Fibroblast of pulmonary artery (primary cell): ENCODE measurements at places on chromosomes 11 and 22.
A peak's percentile ranks its signal among the peaks of the same experiment; 100 is the strongest.

GRCh38 chr22:36198536-36198935, 3.1 kb downstream of the APOL4 start:
- no peak for DNase-seq

DNA sequence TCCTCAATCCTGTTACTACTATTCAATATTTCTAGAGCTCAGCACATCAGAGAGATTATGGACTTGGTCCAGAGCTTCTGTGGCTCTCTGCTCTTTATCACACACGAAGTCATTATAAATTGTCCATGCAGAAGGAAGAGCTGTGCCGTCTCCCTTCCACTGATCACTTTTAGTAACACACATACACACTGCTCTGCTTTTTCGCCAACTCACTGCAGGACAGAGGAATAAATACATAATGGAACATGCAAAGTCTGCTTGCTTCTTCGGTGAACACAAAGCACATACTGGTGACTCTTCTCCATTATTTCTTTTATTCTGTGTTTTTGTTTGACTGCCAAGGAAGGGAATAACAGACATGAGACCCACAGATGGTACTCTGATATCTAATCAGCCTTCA, 1000.0 kb upstream of the TENM4 start:
- DNase-seq: no peak

GRCh38 chr11:1706634-1707400, 9.8 kb downstream of the KRTAP5-6 start:
- DNase-seq: no peak

- DNase-seq: no peak
These were observed 134.0 kb downstream of the NTM start for GRCh38 chr11:131504199-131504949.

DNA sequence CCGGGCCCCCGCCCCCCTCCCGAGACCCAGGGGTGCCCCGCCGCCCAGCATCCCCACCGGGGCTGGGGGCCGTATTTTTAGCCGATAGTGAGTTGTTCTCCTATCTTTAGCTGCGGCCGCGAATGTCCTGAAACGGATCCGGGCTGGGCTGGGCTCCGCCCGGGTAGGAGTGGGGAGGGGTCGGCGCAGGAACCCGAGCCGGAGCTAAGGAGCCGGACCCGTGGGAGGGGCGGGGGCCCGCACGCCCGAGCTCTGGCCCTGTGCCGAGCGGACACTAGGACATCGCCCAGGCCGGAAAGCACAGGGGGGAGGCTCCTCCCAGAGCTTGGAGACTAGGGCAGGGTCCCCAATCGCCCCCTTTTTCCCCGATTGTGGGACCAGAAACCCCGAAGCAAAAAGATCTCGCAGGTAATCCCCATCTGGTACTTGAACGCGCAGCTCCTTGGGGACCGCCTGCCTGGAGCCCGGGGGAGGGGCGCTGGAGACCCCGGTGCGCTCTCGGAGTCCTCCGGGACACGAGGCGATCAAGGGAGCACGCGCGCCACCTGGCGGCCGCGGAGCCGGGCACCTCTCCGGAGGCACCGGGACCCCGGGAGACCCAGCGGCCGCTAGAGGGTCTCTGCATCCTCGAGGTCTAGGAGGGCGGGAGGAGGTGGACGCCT, 669 bp downstream of the CDC42EP2 start:
- DNase-seq: peak; percentile 78

GRCh38 chr22:49977578-49977977, 17.0 kb downstream of the PIM3 start:
- no peak for DNase-seq

- DNase-seq: no peak
These were observed 522.9 kb downstream of the NTM start for GRCh38 chr11:131893103-131893890.

GRCh38 chr11:74751303-74751702, 2.7 kb downstream of the RNF169 start:
- DNase-seq: no peak

DNA sequence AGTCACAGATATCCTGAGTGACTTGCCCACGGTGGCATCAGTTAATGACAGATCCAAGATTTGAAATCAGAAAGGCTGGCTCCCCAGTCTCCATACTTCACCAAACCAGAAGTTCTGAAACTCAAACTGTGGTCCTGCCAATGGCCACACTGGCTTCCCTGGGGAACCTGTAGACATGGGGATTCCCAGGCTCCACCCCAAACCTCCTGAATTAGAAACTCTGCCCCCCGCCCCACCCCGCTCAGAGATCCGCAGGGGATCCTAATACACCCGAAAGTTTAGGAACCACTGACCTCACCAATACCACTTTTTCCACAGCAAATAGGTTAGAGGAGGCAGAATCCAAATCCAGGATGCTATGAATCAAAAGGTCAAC, 15.3 kb downstream of the RTN4RL2 start:
- DNase-seq: no peak

DNA sequence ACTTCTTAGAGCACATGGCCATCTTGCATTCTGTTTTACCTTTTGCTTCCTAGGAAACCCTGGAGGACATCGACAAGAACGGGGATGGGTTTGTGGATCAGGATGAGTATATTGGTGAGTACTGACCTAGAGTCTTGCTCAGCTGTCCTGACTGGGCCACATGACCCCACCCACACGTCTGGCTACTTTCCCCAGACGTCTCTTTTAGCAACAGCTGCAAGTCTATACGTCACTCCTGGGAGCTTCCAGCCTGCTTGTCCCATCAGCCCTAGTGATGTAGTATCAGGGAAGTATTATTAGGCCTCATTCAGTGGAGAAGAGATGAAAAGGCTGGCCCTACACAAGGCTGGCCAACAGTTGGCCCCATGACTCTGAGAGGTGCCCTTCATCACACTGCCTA, 9.6 kb downstream of the RCN1 start:
- no peak for DNase-seq

- peak; percentile 81 for DNase-seq
These were observed 13.9 kb downstream of the DUSP8 start for GRCh38 chr11:1557904-1558774.

- no peak for DNase-seq
These were observed 220.0 kb downstream of the C11orf91 start for GRCh38 chr11:33480626-33481025.

- peak; percentile 98 for DNase-seq
These were observed 187.2 kb downstream of the MAML2 start for GRCh38 chr11:96155627-96156378.

GRCh38 chr11:64925536-64926436, 1.3 kb downstream of the PPP2R5B start:
- no peak for DNase-seq

- DNase-seq: no peak
These were observed 95.2 kb downstream of the DSCAML1 start for GRCh38 chr11:117701781-117702180.

DNA sequence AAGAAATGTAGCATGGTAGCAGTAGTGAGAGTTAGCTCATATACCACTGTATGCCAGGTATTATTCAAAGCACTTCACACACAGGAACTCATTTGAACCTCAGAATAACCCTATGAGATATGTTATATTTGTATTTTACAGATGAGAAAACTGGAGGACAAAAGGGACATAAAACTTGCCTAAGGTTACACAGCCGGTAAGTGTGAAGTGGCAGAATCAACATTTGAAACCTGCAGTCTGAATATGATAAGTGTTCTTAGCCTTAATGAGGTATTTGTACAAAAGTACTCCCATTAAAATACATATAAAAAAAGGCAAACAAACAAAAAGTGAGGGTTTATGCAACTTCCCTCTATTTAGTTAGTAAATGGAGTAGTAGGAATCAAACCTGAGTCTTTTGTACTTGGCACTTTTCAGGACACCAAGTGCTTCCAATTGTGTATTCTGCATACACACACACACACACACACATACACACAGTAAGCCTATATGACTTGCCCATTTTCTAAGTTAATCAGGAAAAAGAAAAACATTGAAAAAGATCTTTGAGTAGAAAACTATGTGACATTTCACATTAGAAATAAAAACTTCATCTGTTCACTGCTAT, 223.9 kb upstream of the FOLH1 start:
- no peak for DNase-seq
